Hematopoietic multipotent progenitor cell treated with erythropoietin and hydrocortisone succinate and interleukin-3 and kit ligand, for 4 days (in vitro differentiated cells): ENCODE measurements at places on chromosomes 7 and 10.
A peak's percentile ranks its signal among the peaks of the same experiment; 100 is the strongest.

- DNase-seq: peak; percentile 94
Measured at GRCh38 chr10:48506147-48506917, 98.5 kb downstream of the ARHGAP22 start.

DNA sequence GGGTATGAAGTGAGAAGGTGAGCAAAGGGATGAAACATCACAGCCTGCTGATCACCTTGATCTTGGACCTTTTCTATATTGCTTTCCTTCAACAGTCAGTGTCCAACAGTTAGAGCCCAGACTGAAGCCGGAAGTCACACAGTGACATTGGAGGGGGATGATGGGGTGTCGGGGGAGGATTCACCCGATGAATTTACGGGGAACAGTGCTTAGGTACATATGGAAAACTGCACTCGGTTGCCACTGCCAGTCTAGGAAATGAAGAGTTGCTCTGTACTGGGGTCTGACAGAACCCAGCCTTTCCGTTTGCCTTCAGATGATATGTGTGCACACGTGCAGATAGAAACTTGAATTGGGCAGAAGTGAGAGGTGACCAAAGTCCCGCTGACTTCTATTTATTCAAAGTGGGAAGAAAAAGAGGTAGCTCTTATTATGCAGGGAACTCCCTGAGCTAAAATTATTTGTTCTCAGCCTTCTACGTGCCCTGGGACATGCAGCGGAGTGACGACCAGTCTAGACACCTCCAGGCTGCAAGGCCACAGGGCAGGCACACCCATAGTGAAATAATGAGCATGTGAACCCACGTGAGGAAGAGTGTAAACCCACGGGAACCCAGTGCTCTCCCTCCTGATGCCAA lies 107.2 kb upstream of the INHBA start:
- no peak for DNase-seq

DNA sequence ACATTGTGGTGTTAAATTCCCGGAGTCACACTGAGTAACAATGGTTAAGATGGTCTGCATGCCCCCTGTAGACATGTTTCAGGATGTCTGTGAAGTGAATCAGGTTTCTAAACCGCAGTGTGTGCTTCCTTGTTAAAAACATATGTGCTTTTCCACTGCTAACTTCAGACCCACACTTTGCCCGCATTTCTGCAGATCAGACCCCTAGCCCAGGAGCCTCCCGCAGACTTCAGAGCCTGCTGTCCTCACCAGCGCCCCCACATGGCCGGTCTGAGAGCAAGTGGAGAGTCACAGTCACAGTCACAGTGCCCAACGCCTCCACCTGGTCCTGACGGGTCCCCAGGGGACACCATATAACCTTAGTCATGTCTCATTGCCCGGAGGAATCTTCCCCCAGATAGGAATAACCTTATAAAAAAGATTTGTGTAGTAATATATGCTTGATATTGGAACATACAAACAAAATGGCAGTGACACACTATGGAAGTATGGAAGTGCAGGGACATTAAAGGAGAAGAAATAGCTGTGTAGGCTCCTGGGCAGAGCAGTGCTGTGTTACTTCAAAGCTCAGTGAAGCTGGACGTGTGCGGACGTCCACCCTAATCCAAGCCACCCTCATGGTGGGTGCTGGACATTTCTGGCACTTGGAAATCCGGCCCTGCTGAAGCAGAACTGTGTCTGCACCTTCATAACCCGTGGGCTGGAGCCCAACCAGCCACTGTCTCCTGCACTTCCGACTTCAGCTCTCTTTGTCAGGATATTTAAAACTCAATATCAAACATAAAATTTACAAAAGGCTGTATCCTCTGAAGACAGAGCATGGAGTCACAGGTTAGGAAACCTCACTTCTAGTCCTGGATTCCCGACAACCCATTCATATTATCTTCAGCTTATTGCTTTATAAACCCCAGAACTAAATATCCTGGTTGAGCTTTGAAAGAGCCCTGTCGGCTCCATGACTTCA lies 29.0 kb downstream of the GSTO2 start:
- DNase-seq: peak; percentile 52

- DNase-seq: no peak
Measured at GRCh38 chr10:75166623-75166972, 44.0 kb upstream of the VDAC2 start.

GRCh38 chr7:142833174-142834048 lies 21.5 kb upstream of the EPHB6 start:
- peak; percentile 89 for DNase-seq

DNA sequence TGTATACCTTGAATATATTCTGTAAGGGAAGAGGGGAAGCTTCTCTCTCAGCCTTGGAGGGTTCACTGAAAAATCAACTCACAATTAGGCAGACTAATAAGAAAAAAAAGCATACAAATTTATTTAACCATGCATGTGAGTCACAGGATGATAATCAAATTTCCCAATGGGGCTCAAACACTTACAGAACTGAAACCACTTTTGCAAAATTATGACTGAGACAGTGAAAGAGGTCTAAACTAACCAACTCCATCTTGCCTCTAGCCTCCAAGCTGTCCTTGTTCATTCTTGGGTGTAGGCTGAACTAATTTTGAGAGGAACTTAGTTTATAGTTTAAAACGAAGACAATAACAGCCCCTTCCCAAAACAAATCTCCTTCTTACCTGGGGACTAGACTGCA lies 618.3 kb upstream of the AUTS2 start:
- no peak for DNase-seq

DNA sequence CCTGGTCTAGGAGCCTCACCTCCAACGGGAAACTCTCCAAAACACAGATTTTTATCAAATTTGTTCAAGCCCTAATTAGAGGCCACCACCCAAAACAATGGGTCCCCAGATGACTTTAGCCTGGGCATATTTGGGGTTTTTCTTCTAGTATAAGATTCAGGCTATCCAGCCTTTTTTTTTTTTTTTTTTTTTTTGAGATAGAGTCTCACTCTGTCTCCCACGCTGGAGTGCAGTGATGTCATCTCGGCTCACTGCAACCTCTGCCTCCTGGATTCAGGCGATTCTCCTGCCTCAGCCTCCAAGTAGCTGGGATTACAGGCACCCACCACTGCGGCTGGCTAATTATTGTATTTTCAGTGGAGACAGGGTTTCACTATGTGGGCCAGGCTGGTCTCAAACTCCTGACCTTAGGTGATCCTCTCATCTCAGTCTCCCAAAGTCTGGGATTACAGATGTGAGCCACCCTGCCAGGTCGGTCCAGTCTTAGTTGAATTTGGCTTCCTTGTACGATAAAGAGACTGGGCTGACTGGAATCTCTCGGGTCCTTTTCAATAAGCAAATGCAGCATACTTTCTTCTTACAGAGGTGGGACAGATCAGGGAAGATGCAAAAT lies 91.4 kb upstream of the KLF6 start:
- no peak for DNase-seq

DNA sequence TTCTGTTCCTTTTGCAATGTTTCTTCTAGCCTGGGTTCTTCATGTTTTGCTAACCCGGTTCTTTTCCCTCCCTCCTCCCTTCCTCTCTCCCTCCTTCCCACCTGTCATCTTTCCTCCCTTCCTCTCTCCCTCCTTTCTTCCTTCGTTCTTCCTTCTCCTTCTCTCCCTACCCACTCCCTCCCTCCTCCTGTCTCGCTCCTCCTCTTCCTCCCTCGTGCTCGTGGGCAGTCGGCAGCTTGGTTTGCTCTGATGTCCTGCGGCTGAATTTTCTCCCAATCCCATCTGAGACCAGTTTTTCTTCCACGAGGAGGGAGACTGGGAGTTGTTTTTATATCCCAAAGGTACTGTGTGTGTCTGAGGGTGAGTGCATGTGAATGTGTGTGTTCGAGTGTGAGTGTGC lies 43.6 kb upstream of the DIP2C start:
- DNase-seq: no peak

DNA sequence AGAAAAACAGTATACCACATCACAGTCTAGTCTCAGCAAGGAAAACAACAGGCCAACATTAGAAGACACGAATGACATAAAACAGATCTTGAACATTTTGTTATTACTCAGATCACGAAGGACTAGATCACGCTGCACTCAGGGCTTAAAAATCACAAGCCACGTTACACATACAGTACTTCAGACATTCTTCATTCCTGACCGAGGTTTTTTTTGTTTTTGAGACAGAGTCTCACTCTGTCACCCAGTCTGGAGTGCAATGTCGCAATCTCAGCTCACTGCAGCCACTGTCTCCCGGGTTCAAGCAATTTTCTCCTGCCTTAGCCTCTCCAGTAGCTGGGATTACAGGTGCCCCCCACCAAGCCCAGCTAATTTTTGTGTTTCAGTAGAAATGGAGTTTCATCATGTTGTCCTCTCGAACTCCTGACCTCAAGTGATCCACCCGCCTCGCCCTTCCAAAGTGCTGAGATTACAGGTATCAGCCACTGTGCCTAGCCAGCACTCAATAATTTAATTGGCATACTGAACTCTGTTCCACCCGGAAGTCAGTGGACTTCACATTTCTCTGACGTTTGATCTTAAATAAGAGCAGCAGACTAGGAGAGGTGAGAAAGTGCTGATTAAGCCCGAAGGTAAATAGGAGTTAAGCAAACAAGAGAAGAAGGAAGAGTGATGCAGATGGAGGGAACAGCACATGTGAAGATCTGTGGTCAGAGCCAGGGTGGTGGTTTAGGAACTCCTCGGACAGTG lies 3.5 kb downstream of the AIMP2 start:
- DNase-seq: no peak

GRCh38 chr10:11869219-11869618 lies 46.1 kb downstream of the PROSER2 start:
- DNase-seq: no peak

- no peak for DNase-seq
Measured at GRCh38 chr7:69692611-69693010, 94.3 kb downstream of the AUTS2 start.

- DNase-seq: peak; percentile 79
Measured at GRCh38 chr7:2651336-2651735, 19.6 kb downstream of the TTYH3 start.

DNA sequence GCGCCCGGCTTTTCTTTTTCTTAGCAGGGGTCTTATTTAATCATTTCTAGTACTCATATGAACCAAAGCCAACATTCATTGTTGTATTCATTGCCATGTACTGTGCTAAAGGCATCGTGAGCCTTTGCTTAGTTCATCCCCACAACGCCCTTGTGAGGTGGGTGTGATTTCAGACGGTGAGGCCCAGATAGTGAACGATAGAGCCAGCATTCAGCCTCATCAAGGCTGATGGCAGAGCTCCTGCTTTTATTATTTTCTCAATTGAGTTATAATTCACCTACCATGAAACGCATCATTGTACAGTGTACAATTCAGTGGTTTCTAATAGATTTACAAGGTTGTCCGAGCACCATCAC lies 50.1 kb downstream of the HK1 start:
- no peak for DNase-seq

DNA sequence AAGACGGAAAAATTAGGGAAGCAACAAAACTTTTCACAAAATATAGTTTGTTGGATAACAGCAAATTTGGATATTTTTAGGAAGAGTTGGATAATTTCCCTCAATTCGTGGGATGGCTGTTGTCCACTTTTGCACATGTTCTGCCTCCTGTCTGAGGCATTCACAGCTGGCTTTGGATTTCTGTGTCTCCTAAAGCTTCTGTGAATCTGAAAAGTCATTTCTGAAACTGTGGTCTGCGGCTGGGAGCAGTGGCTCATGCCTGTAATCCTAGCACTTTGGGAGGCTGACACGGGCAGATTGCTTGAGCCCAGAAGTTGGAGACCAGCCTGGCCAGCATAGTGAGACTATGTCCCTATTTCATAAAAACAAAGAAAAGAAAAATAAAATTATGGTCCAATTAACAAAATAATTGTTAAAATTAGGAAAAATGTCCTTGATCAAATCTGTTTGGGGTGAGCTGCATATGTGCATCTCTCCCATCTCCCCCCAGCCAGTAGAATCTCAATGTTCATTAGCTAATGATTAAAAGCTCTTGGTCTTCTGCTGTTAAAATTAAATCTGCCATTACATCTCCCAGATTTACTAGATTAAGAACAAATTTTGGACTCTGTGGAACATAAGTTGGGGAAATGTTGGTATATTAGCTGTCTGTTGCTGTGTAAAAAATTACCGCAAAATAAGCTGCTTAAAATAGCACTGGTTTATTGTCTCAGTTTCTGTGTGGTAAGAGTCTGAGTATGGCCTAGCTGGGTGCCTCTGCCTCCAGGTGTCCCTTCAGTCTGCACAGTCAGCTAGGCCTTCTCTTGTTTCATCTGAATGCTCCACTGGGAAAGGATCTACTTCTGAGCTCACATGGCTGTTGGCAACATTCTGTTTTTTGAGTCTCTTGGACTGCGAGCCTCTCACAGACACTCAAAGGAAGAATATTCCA lies 332.0 kb upstream of the FZD1 start:
- DNase-seq: no peak

GRCh38 chr7:151304856-151305255 lies 36.8 kb upstream of the NUB1 start:
- DNase-seq: no peak

DNA sequence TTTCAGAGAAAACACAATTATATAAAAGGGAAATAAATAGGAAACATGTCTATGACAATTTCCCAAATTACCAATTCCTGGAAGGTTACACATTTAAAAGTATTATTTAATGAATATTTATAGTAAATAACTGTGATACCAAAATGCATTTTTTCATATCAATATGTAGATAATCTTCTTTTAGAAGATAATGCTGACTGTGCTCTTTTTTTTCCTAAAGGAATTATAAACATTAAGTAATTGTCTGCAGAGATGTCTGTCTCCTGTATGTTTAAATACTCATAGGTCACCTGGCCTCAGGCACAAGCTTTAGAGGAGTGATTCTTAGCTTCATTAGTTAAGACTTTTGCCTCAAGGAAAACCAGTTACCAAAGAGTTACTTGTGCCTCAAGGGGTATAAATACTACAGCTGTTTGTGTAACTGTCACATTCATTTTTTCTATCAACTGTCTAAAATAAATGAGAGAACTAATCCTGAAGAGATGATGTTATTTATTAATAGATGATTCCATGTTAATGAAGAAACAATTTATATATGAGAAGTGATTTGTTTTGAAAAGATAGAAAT lies 77.1 kb downstream of the DNAJC1 start:
- DNase-seq: no peak

- DNase-seq: no peak
Measured at GRCh38 chr7:11294965-11295364, 321.3 kb downstream of the PHF14 start.

GRCh38 chr10:110226926-110227641 lies 19.7 kb downstream of the MXI1 start:
- DNase-seq: peak; percentile 71

DNA sequence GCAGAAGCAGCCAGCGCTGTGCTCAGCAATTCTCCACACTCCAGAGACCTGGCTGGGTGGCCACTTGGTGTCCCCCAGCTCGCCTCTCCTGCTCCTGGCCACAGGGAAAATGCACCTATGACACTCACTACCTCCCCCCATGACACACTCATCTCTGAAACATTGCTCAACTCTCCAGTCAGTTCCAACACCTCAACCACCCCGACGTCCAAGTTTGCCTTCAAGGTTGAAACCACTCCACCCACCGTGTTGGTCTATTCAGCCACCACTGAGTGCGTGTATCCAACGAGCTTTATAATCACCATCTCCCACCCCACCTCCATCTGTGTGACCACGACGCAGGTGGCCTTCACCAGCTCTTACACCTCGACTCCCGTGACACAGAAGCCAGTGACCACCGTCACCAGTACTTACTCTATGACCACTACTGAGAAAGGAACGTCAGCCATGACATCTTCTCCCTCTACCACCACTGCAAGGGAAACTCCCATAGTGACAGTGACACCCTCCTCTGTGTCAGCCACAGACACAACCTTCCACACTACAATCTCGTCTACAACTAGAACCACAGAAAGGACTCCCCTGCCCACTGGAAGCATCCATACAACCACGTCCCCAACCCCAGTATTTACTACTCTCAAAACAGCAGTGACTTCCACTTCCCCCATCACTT lies 2.7 kb downstream of the MUC3A start:
- no peak for DNase-seq
